Central memory CD4-positive, alpha-beta T cell (primary cell): ENCODE measurements at places on chromosomes 4 and X.
A peak's percentile ranks its signal among the peaks of the same experiment; 100 is the strongest.

GRCh38 chrX:9807355-9808182 lies 21.3 kb downstream of the SHROOM2 start:
- no peak for DNase-seq

GRCh38 chrX:12245650-12246645 lies 107.7 kb downstream of the FRMPD4 start:
- no peak for DNase-seq

DNA sequence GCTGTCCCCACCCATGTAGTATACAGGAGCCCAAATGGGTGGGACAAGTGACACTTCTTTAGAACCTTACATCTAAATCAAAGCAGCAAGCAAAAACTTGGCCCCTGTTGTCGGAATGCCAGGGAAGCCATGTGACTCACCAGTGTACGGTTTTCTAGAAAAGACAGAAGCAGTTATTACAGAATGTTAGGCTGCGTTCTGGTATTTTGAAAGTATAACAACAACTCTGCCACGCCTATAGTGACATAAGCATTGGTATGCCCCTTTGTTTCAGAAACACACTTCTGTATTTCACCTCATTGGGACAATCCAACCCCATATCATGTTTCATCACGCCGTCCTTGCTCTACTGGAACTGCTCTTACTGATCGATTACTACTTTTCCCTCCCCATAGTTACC lies 14.8 kb downstream of the PDHA1 start:
- no peak for DNase-seq

GRCh38 chr4:37478151-37478550 lies 208.0 kb downstream of the RELL1 start:
- DNase-seq: no peak

DNA sequence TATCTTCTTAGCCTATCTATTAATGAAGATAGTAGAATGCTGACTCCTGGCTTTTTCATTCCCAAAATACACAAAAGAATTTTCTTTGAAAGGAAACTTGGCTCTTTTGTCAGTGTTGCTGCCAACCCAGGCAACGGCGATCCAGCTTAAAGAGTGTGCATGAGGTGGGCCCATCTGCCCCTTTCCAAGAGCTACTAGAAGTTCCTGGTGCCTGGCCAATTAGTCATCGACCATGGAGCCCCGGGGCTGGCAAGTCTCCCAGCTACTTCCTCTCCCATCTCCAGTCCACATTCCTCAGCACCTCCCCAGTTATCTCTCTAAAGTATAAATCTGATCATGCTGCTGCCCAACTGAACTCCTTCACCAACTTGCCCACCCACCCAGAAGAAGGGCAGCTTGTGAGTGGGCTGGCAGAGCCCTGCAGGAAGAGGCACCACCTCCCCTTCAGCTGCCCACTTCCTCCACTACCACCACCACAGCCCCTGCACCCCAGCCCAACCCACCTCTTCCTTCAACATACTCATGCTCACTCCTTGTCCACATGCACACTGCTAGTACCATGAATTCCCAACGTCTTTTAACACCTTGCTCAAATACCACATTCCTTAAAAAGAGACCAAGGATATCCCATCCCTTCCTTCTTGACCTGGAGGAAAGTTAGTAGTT lies 158.2 kb upstream of the MAP3K15 start:
- no peak for DNase-seq

DNA sequence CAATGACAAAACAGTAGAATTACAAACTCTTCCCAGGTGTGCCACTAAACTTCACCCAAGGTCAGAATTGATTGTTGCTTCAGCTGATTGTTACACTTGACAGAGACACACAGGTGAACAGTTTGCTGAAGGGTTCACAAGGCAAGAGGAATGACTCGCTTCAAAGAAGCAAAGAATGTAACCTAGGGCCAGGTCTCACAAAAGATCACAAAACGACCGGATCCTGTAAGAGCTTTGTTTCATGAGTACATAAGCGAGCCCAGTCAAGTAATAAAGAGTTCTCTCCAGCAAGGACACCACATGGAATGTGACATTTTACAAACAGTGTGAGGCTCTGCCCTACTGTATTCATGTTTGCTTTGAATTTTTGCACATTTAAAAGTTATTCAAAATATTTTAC lies 9.1 kb downstream of the LNX1 start:
- no peak for DNase-seq

- no peak for DNase-seq
Measured at GRCh38 chr4:28505064-28505463, 1644.4 kb downstream of the STIM2 start.

DNA sequence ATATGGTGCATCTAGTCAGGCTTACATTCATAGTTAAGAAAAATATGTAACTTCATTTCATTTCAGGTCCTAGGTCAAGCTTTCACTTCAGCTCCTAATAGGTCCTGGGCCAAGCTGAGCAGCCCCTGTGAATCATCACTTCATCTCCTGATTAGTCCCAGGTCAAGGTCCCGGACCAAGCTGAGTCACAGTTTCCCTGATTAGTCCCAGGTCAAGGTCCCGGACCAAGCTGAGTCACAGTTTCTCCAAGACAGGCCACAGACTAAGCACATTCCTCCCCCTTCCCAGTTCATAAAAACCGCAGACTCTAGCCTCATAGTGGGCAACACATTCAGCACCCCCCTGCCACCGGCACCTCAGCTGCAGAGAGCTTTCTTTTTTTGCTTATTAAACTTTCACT lies 1331.8 kb downstream of the PCDH19 start:
- DNase-seq: no peak

DNA sequence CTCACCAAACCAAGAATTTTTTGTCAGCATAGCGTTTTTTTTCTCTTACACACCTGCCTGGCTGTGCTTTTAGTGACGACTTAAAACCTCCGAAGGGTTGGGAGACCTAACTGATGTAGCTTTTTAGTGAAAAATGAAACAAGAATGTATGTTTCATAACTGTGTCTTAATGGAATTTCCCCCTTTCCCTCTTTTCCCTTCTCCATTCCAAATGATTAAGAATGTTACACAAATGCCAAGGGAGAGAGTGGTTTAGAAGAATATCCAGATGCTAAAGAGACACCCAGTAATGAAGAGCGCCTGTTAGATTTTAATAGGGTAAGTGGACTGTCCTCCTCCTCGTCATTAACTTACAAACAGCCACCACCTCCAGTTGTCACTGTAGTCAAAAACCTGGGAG lies 33.2 kb upstream of the TBC1D14 start:
- DNase-seq: no peak

DNA sequence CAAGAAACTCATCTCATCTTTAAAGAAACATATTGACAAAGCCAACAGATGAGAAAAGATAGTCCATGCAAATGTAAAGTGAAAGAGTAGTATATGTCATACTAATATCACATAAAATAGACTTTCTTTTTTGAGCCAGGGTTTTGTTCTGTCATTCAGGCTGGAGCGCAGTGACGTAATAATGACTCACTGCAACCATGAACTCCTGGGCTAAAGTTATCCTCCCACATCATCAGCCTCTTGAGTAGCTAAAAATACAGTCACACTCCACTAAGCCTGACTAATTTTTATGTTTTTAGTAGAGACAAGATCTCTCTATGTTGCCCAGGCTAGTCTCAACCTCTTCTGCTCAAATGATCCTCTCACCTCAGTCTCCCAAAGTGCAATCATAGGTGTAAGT lies 51.8 kb upstream of the TRAM1L1 start:
- DNase-seq: no peak

- DNase-seq: no peak
Measured at GRCh38 chr4:119209077-119209476, 3.4 kb upstream of the USP53 start.

GRCh38 chr4:17203797-17204196 lies 305.4 kb upstream of the LDB2 start:
- no peak for DNase-seq

- DNase-seq: no peak
Measured at GRCh38 chrX:22686138-22686541, 313.6 kb upstream of the DDX53 start.

- no peak for DNase-seq
Measured at GRCh38 chr4:169199184-169199583, 71.6 kb downstream of the SH3RF1 start.

DNA sequence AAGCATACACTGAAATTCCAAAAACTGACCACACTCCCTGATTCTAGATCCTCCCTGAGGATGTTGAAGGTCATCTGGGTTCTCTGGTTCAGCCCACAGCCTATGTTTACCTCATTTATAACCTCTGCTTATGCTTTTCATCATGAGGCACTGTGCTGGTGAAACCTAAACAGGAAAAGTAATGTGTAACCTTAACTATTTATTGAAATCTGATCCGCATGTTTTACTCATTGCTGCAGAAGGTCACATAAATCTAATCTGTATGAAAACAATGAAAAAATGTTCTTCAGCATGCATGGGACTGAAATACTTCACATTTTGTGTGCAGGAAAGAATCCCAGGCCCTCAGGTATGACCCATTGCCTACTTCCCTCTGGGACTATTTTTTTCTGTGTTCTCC lies 30.3 kb downstream of the UCHL1 start:
- no peak for DNase-seq

GRCh38 chr4:186081202-186081807 lies 12.3 kb downstream of the TLR3 start:
- DNase-seq: no peak

DNA sequence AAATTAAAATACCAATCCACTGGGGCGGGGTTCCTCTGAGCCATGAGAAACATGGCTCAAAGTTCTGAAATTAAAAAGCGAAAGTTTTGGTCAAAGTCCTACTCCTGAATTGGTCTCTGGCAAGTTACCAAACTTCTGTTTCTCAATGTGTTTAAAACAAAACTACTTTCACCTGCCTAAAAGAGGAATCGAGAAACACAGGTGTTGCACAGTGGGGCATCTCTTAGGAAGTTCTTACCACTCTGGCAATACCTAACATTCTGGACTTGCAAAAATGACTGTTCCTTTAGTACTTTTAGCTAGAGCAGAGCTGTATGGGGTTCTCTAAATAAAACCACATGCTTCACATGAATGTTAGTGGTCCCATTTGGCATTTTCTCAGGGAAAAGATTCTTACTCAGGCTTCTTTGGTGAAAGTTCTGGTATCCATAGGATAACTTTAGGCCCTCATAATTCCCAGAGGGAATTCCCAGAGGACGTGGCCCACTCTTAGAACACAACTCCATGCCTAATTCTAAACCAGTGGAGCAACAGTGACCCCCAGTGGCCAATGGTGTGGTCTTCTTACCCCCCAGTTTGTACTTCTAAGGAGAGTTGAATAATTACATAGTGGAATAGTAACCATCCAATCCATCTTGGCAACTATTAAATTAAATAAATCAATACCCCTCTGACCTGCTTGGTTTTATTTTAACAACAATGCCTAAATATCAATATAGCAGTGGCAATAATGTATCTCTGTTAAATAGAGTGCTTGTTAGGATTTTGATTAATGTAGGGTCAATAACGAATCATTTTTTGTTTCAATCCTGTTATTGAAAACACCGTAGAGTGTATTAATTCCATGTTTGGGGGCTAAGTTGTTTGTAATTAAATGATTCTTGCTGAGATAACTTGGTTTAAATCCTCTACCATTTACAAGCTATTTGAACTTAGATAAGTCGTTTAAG lies 21.9 kb downstream of the BMP3 start:
- DNase-seq: peak; percentile 8

DNA sequence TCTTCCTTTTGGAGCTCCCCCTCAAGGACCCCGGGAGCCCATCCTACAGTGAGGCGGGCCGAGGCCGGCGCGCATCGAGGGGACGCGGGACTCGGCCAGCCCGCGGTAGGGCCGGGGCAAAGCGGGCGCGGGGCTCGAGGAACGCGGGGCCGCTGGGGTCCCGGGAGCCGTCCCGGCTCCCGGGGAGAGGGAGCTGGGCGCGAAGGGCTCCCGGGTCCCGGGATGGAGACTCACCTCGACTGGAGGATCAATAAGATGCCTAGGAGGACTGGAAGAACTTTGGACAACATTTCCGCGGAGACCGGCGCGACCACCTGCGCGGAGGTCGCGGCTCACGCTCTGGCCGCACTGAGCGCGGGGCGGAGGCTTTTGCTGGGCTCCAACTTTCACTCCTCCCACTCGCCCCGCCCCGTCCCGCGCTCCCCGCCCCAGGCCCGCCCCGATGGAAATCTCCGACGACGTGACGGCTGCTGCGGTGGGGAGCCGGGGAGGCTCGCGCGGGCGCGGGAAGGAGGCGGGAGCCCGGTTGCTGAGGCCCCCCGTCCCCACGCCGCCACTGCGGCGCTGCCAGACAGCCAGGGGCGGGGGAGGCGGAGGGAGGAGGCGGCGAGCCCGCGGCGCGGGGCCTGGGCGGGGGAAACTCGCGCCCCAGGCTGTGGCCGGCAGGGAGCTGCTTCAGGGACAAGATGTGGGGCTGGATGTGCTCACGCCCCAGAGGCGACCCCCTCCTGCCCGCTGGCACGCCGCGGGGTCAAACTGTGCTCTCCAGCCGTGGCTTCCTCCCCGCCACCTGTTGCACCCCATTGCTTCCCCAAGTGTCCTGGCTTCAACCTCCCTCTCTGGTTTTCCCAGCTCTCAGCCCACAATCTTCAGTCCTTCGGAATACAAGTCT lies at the start of gene GABRE:
GABRE (minus strand) TSS at position 341 of the 892 bp plus-strand sequence; CDS start at position 290, 51 bp downstream.
- DNase-seq: no peak

GRCh38 chr4:138405466-138405891 lies 163.3 kb upstream of the SLC7A11 start:
- no peak for DNase-seq

DNA sequence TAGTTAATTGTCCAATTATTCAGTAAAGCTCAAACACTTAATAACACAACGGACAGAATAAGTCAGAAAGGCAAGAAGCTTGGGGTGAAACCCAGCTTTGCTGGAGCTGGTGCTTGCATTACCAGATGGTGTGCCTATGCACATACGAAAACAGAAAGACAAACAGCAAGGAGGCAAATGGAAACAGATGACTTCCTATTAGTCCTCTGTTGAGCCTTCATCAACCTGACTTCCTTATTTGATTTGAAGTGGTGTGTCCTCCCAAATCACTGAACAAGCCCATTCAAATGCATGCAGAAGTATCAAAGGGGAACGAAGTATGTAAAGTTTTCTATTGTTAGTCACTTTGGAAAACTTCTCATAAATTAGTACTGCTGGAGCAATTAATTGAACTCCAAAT lies 166.2 kb downstream of the ATP10D start:
- no peak for DNase-seq

GRCh38 chr4:149493492-149493891 lies 322.2 kb downstream of the IQCM start:
- DNase-seq: no peak

DNA sequence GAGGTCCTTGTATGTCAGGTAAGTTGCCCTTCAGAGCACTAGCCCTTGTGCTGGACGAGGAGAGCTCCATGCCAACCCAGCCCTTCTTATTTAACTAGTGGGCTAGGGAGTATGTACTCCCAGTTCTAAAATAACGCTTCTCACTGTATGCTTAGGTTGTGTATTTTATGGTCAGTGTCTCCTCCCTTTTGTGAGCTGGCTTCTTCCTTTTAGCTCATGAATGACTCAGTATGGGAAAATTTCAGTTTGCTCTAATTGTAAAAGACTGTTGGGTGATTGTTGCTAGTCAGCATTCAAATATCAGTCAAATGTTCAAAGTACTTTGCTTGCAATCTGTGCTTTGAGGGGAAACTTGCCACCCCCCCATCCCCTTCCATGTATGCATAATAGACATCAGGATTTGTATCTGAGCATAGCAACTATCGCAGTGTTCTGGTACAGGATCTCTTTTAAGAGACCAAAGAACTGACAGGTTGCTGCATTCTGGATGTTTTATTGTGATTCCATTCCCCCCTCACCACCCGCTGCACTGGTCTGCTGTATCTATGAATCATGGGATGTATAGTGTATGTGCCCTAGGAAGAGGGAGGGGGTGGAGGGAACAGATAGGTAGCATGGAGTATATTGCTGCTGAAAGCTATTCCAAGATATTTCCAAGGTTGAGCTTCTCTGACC lies 34.7 kb downstream of the DLG3 start:
- DNase-seq: no peak
